C1 segment of cervical spinal cord (tissue), 14 donors: ENCODE measurements at places on chromosomes 1 and 21.

DNA sequence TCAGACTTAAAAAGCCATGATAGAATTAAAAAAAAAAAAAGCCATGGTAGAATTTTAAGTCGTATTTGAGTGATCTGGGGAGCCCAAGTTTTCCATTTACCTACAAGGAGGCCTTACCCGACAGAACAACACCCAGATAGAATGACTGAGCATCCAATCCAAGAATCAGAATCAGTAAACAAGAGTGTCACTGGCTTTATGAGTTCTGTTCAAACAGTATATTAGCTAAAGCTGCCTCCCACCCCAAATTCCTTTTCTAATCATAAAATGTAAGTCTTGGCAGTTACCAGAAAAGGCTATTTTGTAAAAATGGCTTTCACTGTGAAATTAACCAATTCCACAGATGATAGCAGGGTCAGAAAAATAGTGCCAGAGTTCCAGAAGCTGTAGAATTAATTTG lies 1.2 kb downstream of the GTF2B start:
- no peak for DNase-seq

GRCh38 chr1:70906800-70907199 lies 140.8 kb downstream of the PTGER3 start:
- no peak for DNase-seq

GRCh38 chr21:17576080-17576835 lies 36.4 kb downstream of the BTG3 start:
- no peak for DNase-seq

GRCh38 chr1:2240270-2241156 lies 12.4 kb downstream of the SKI start:
- DNase-seq: peak; percentile 57

DNA sequence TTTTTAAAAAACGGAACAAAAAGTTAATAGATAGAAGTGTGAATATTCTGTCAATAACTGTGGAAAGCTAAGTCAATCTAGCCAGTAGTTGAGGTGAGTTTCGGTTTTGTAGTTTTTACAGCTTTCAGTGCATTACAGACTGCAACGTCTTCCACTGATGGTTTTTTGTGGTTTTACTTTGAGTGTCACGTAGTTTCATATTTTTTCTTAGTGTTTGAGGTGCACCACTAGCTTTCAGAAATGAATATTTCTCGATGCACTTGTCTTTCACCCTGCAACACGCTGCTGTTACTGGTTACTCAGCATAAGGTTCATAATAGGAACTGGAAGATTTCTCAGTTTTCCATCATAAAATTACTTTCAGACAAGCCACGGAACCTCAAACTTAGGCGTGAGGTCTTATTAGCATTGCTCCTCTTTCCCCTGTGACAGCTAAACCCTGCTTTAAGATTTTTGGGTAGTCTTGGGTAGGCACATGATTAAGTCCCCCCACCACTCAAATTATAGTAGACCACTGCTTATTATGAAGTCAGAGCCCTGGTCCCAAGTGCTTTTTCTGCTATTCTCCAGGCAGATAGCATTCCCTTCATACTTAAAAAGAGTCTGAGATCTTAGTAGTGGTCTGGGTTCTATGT lies 1412.7 kb downstream of the KCNT2 start:
- no peak for DNase-seq

DNA sequence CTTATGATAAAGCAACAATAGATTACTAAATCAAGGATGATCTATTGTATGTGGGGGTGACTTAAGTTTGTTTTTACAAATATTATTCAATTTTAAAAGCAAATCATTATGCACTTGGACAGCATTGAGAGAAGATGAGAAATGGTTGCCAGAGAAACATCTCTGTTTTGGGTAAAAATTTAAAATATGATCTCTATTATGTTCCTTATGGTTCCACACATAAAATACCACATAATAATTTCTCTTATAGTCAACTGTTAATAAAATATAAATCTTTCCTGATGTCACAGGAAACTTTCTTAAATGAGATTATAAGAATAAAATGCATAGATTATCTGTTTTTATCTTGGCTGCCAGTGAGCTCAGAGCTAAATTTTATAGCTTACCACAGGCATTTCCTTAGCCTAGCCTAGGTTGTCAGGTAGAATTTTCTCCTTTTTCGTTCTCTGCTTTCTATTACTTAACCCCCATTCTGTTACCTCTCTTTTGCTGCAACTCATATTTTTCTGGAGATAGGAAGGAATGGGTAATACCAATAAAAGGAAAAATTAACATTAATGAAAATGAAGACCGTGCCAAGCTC lies 109.7 kb downstream of the TGFB2 start:
- DNase-seq: no peak

- peak; percentile 9 for DNase-seq
These were observed 726.2 kb downstream of the USP25 start for GRCh38 chr21:16455978-16456377.

GRCh38 chr1:44646261-44647110 lies 27.8 kb downstream of the TMEM53 start:
- DNase-seq: no peak

- DNase-seq: no peak
These were observed 6.2 kb downstream of the NECTIN4 start for GRCh38 chr1:161082996-161083747.

DNA sequence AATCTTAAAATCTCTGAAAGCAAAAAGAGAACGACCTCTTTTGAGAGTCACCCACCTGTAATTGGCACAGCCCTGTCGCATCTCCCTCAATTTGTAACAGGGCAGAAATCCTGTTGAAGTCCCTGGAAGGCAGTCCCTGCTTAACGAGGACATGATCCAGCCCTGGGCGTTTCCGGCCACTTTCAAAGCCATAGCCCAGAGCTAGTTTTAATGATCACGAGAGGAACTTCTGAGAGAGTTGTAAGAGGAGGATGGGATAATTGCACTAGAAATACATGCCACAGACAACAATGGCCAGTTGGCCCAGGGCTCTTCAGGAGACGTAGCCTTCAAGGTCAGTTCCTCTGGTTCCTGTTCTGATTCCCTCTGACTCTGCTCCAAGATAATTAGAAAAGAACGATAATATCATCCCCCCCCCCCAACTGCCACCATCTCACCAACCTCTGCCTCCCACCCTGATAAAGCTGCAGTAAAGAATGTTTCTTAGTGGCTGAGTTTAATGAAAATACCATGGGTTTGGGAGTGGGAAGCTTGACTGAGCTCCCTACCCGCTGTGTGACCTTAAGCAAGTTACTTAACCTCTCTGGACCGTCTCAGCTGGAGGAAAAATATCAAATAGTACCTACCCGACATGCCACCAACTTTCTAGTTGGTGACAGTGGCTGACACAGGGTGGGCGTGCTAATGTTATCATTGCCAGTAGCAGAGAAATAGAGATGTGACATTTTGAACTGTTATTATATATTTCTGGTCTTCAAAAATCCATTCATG lies 140.0 kb downstream of the OMA1 start:
- DNase-seq: no peak

DNA sequence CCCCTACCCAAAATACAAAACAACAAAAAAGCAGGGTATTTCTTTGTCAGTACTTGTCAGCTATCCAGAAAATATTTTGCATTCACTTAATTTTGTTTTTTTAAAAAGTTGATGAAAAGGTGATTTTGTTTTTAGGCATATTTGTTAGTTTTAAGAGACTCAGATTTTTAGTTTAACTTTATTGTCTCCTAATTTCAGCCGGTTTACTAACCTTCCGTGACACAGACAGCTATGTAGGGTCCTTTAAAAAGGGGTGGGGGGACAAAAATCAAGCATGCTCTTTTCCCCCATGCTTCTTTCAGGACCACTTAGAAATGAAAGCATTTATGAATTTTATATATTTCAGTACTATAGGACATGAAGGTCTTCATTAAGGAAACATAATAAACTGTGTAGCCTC lies 1.6 kb downstream of the PBX1 start:
- DNase-seq: no peak

- no peak for DNase-seq
These were observed 25.1 kb downstream of the SHCBP1L start for GRCh38 chr1:182927693-182928433.
